ENCODE measurements at places on chromosomes 3 and 15. TPM values are rescaled to one million over a fixed set of nuclear protein-coding genes. Genes with fewer than 3 reads are reported as not detected.

Gene ACTRT3
- 1.7 TPM for total RNA-seq

DNA sequence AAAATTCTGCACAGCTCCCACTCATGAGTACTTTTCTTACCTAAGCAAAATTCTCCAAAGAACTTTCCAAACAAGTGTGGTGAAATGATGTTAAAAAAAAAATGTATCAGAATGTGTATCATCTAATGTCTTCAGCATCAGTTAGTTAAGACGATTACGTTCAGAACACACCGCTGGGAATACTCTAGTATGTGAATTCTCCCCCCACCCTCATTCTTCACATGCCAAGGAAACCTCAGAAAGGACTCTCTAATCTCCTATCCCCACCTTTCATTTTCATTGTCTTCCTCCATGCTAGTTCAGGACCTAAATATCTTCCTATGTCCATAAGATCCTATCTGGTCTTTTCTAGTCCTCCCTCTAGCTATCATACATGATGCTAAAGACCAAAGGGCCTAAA is 457.4 kb downstream of the SHQ1 start:
- no peaks in the 10 kb centered on the region for H3K36me3 ChIP-seq
- H3K4me3 ChIP-seq, result no peak overlapping the region
- no peak for DNase-seq
- H3K4me1 ChIP-seq, result no peaks in the 10 kb centered on the region
- no peaks in the 10 kb centered on the region for H3K27me3 ChIP-seq

DNA sequence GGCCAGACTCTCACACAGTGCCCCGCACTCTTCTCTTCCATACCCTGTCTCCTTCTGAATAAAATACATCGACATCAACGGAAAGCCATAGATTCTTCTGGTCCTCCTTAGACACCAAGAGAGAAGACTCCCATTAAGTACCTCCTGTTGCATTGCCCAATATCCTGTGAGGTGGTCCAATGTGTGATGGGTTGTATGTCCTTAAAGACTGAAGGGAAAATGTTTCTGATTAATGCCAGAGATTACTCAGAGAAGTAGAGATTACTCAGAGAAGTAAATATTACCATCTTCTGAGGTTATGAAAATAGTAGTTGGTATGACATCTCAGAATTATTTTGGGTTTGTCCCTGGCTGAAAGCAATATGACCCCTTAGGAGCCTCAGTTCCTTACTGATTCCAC is 60.8 kb upstream of the GALNT15 start:
- no peak overlapping the region for H3K4me3 ChIP-seq
- no peaks in the 10 kb centered on the region for H3K27me3 ChIP-seq
- DNase-seq, result no peak
- no peaks in the 10 kb centered on the region for H3K4me1 ChIP-seq
- H3K36me3 ChIP-seq, result no peaks in the 10 kb centered on the region

Gene LCTL
- not detected for total RNA-seq

Gene CPNE9
- total RNA-seq, result 0.13 TPM

GRCh38 chr3:49899815-49900214 is 3.9 kb downstream of the MST1R start:
- peak overlapping the region; percentile 94 for H3K27ac ChIP-seq
- no peaks in the 10 kb centered on the region for H3K27me3 ChIP-seq
- peaks cover 2% of the 10 kb centered on the region for H3K36me3 ChIP-seq
- peak overlapping the region; percentile 62 for H3K4me3 ChIP-seq

GRCh38 chr3:61954097-61954540 is 392.7 kb downstream of the PTPRG start:
- no peak overlapping the region for H3K27ac ChIP-seq
- H3K36me3 ChIP-seq, result no peaks in the 10 kb centered on the region
- no peaks in the 10 kb centered on the region for H3K4me1 ChIP-seq
- no peak overlapping the region for H3K4me3 ChIP-seq
- no peak for DNase-seq
- no peaks in the 10 kb centered on the region for H3K27me3 ChIP-seq

DNA sequence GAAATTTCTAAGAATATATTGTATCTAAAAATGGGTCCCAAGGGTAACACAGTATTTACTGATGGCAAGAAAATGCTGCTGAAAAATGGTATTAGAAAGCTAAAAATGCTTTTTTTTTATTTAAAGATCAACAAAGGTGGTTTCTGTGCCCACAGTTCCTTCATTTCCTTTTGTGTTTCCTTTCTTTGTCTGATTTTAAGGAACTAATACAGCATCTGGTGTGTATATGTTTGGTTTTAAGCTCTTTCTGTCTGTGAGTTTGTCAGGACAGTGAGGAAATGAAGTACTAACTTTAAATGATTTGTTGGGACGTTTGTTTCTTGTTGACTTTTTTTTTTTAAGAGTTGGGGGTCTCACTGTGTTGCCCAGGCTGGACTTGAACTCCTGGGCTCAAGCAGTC is 38.2 kb downstream of the RASA2 start:
- no peak for DNase-seq
- H3K4me1 ChIP-seq, result no peaks in the 10 kb centered on the region
- H3K4me3 ChIP-seq, result no peak overlapping the region
- no peak overlapping the region for H3K27ac ChIP-seq

DNA sequence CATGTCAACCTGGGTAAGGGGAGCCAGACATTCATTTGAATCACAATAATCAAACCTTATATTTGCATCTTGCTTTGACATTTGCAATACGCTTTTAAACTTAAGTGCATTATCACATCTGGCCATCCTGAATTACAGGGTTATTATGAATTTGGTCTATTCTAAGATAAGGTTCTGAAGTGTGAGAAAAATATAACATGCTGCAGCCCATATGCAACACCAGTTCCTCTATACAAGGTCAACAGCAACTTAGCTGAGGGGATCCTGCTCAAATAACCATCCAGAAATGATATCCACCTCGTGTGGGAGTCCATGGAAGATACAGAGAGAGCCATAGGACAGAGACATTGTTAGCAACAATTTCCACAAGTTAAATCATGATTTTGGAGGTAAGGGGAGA is 72.7 kb upstream of the RAD18 start:
- no peak for DNase-seq
- no peaks in the 10 kb centered on the region for H3K36me3 ChIP-seq
- no peak overlapping the region for H3K27ac ChIP-seq
- peaks cover 4% of the 10 kb centered on the region for H3K27me3 ChIP-seq
- H3K4me1 ChIP-seq, result no peaks in the 10 kb centered on the region

GRCh38 chr15:86231864-86232721 is 152.4 kb downstream of the AGBL1 start:
- no peak for DNase-seq
- H3K36me3 ChIP-seq, result no peaks in the 10 kb centered on the region
- no peak overlapping the region for H3K4me3 ChIP-seq
- peaks cover 14% of the 10 kb centered on the region for H3K27me3 ChIP-seq
- H3K4me1 ChIP-seq, result no peaks in the 10 kb centered on the region

Gene MCF2L2
- 1.0 TPM for total RNA-seq

Gene DZIP1L
- total RNA-seq, result 11.1 TPM

Gene WDR93
- 0.18 TPM for total RNA-seq
